Renal cortical epithelial cell (primary cell): ENCODE measurements at places on chromosomes 1 and 21.
A peak's percentile ranks its signal among the peaks of the same experiment; 100 is the strongest.

DNA sequence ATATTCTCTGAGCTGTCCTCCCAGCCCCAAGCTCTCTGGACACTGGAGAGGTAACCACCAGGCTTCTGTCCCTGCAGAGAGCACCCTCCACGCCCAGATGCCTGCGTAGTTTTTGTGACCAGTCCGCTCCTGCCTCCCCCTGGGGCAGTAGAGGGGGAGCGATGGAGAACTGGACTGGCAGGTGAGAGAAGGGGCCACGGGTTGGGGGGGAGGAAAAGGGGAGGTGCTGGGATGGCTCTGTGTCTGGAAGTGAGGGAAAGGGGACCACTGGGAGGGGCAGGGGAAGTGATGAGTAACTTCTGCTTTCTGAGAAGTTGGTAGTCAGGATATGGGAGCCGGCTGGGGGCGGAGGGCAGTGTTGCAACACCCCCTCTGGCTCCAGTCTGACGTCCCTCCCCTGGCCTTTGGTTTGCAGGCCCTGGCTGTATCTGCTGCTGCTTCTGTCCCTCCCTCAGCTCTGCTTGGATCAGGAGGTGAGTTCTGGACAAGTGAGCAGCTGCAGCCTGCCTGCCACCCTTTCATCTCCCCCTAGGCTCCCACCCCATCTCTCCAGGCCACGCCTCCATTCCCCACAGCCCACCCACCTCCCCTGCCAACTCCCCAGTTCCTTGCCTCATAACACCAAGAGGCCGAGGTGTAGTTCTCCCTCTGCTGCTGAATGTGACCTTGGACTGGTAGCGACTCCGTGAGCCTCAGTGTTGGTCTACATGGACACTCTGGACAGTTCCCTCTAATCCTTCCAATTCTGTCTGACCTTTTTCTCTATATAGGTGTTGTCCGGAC lies 3.1 kb downstream of the ADAMTSL4 start:
- DNase-seq = peak; percentile 86

DNA sequence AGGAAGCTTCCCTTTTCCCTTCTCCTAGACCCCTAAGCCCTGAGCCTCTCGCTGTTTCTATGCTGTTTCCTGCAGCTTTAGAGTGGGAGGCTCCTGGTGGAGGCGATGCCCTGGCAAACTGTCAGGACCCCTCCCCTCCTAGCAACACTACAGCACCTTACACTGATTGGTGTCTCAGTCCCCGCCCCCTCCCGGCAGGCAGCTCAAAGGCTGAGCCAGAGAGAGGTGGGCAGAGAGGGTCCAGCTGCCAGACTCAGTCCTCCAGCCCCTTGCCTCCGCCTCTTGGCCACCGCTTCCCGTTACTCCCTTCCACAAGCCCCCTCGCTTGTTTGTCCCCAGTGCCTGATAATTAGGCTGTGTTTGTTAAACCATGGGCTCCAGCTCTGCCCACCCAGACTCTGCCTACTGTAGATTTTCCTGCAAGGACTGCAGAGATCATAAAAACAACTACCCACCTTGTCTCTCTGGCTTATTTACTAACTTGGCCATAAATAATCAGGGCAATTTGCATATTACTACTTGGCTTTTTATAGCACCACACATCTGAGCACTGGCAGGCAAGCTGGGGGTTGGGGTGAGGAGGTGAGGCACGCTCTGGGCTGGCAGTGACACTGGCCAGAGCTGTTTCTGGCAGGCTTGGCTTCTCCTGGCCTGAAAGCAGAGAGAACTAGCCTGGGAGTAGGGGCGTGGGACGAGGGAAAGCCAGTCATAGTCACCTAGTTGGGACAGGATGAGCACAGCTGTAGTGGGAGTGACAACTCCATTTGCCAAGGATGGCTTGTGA lies 107.5 kb downstream of the CSMD2 start:
- DNase-seq = no peak

- no peak for DNase-seq
Measured at GRCh38 chr1:87129606-87130005, 199.1 kb upstream of the LMO4 start.

DNA sequence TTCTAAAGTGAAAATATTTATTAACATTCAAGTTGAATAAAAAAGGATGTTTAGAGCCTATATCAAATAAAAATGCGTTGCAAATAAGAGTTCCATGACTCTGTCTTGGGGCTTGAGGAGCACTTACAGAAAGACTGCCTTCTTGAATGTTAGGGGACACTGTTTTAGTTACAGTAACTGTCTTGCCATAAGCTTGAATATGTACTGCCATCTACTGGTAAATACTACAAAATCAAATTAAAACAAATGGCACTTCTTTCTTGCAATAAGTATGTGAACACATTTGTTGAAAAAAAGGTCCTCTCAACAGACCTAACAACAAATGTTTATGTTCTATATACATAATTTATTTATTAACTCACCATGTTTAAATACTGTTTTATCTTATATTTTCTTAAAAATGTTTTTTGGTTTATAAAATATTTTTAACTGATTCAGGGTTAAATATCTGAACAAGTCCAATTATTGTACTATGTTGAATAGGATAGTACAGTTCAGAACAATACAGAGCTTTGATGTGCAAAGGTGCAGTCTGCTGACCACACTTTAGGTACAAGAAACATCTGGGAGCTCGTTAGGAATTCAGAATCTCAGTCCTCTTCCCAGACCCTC lies 199.5 kb downstream of the LRRIQ3 start:
- peak; percentile 76 for DNase-seq

- DNase-seq = no peak
Measured at GRCh38 chr21:37006486-37007291, at the start of gene RIPPLY3. Gene RIPPLY3 (plus strand): TSS chr21:37006702. CDS start chr21:37006773, 71 bp downstream.

DNA sequence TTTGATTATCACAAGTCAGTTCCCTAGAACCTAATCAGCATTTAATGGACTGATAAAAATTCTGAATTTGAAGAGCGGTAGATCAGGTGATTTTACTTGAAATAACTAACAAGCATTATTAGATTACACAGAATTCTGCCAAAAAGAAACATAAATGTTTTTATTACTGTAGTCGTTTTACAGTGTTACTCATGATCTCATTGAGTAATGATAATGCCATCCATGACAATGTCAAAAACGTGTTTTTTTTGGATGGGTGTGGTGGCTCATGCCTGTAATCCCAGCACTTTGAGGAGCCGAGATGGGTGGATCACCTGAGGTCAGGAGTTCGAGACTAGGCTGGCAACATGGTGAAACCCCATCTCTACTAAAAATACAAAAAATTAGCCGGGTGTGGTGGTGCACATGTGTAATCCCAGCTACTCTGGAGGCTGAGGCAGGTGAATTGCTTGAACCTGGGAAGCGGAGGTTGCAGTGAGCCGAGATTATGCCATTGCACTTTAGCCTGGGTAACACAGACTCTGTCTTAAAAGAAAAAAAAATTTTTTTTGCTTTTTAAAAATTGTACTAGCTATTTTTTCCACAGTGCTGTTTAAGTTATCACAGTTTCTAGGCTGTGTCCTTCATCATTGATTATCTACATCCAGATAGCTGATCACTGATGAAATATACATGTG lies 56.6 kb downstream of the LAMC1 start:
- no peak for DNase-seq

GRCh38 chr1:101366513-101367215 lies 129.8 kb downstream of the S1PR1 start:
- DNase-seq = peak; percentile 57

DNA sequence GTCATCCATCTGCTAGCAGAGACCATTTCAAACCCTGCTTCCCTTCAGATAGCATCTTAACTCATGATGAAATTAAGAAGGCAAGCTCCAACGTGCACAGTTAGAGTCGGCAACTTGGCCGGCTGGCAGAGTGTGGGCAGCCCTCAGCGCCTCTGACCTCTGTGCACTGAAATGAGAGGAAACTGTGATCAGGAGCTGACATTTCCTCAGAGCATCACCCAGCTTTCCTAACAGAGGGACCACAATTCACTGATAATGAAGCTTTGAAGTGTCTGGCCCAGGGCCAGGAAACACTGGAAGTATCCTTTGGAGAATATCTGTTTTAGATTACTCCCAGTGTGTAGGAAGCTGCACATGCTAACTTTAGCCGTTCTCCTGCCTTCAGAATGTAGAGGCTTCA lies 145.0 kb upstream of the ZC3H11B start:
- no peak for DNase-seq

DNA sequence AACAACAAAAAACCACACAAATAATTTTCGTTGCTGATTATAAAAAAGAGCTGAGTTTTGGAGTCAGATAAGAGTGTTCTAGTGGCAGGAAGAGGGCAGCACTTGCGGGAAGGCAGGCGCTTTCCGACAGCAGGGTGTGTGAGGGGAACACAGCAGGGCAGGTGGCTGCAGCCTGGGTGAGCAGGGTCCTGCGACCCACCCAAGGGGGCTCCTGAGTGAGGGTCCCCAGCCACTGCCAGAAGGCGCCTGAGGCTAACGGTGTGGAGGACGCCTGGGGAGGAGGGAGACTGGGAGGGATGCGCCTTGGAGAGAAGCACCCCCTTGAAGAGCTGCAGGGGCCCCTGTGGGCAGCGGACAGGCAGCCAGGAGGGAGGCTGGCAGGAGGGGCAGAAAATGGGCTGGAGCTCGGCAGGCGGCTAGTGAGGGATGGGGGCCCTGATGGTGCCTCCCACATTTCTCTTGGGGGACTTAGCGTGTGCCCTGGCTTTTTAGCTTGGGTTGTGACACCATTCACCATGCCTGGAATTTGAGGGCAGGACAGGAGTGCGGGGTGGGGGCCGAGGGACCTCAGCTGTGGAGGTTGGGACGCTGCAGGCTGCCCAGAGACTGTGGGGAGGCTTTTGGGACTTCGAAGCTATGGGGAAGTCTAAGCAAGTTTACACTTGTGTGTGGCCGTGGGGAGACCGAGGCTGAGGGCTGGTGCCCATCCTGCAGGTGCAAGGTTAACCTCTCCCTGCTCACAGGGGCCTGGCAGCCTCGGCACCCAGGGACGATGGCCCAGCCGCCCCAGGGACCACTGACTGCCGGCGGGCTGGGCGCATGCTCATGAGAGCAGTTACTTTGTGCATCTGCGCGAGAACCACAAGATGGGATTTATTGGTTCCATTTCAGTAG lies 111.4 kb downstream of the SIK1 start:
- DNase-seq = no peak
